ENCODE measurements at places on chromosomes 7 and 10.

DNA sequence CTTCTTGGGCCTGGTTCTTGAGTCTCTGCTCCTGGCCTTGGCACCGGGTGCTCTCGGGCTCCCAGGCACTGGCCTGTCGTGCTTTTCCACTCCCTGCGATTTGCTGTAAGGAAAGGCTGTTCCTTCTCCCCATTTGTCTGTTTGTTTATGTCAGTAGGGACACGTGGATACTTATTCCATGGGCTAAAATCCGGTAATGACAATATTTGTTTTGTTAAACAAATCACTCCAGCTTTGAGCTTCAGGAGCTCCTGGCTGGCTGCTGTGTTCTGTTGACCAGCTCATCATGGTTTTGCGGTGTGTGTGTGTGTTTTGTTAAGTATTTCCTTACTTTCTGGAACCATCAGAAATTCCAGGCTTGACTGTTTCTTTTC is 17.5 kb upstream of the JAKMIP3 start:
- DNase-seq: no peak

- DNase-seq: peak; percentile 32
These were observed 15.6 kb downstream of the SMURF1 start for GRCh38 chr7:99128076-99128950.

DNA sequence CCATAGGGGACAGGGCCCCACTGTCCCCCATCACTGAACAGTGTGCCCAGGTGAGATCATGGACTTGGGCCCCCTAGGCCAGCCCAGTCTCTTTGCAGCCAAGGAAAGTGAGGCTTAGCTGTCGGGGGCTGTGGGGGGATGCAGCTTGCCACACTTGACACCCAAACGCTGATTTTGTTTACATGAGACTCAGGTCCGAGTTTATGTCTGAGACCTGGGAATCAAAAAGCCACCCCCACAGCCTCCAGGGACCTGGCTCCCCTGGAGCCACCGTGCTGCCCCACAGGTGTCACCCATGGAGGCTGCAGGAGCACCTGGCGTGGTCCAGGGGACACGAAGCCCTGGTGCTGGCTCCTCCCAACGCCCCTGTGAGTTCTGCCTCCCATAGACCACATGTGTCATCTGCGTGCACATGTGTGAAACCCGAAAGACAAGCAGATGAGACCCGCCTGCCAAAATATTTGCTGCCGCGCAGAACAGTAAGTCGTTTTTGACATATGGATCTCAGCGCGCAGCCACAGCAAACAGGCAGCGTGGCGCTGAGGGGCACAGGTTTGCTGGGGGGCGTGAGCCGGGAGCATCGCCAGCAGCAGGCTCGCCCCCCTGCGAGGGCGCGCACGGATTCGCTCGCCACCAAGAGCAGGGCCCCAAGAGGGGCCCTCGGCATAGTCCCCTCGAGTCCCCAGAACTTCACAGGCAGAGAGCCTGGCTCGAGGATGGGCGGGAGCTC is 112.3 kb downstream of the LHPP start:
- DNase-seq: no peak

DNA sequence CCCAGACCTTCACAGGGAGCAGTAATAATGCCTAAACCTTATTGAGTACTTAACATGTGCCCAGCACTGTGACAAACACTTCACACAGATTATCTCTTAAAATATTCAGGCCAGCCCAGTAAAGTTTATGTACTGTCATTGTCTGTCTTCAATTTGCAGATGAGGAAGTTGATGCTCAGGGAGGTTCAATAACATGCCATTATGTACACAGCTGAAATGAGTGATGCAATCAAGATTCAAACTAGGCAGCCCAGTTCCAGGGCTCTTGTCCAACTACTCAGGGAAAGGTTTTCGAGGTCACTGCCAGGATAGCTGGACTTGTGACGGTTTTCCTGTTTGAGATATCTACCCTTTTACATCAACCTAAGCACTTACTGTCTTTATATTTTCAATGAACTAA is 56.1 kb downstream of the AUTS2 start:
- no peak for DNase-seq

DNA sequence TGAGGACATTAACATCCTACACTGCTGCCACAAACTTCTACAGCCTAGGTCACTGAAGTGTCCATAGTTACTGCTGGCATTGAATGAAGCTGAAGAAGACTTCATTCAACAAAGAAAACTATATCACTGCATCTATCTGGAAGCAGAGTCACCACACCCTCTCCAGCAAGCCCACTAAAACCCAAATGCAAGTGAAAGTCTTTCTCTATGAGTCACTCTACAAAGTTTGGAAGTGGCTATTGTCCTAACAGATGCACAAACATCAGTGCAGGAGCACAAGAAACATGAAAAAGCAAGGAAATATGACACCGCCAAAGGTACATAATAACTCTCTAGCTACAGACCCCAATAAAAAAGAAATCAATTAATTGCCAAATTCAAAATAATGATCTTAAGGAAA is 43.5 kb upstream of the CAMK2B start:
- no peak for DNase-seq

DNA sequence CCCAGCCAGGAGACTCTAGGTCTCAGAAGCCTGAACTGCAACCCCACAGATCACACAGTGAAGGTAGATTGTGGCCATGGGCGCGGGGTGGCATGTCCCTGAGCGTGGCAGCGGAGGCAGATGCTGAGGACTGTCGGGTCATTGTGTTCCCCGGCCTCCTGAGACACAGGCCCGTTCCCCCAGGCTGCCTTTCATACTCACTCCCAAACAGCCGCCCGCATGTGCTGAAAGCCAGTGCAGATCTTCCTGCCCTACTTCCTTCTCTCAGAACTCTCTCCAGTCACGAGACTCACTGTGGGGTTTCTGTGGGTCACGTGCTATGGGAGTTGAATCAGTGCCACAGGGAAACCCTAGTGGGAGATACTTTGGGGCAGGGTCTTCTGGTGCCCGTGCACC is 48.0 kb downstream of the ZNF467 start:
- no peak for DNase-seq

DNA sequence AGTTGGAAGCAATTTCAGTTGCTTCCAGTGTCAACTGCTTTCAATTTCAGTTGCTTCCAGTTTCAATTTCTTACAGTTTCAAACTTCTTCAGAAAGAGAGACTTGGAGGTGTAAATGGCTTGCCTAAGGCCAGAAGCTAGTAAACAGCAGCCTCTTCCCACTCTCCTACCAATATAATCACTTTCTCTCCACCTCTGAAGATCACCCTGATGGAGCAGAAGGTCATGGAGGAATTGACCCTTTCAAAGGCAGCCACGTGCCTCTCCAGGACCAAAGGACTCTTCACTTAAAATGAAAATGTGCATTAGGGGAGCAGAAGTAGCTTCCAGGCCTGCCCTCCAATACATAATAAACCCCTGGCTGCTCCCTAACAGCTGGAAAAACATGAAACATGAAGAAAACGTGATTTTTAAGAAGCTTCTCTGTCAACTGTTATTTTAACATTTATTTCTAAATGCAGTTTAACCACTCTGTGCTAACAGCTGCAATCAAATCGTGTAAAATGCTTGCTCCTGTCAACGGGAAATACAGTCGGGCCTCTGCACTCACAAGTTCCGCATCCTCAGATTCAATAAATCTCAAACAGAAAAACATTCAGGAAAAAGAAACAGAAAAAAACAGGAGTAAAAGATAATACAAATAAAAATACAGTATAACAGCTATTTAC is 1020.6 kb downstream of the XPNPEP1 start:
- DNase-seq: no peak

GRCh38 chr10:132588301-132589013 is 50.9 kb downstream of the INPP5A start:
- DNase-seq: peak; percentile 60

- no peak for DNase-seq
These were observed 162.4 kb downstream of the TNS3 start for GRCh38 chr7:47419471-47419870.

- no peak for DNase-seq
These were observed 195.0 kb downstream of the RELN start for GRCh38 chr7:103794424-103794823.

- DNase-seq: no peak
These were observed 242.0 kb downstream of the AUTS2 start for GRCh38 chr7:69840248-69840647.

DNA sequence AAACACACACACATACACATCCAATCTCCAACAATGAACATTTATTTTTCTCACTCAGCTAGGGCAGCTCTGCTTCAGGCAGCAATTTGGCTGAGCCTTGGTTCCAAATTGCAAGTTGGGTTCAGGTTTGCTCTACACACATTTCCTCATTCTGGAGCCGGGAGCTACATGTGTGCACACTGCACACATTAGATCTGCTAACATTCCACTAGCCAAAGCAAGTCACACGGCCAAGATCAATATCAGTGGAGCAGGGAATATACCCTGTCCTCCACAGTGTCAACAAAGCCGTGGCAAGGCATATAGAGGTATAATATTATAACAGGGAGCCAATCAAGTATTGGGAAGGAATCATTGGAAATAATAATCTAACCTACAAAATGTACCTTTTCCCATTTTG is 57.5 kb upstream of the PPP1R3C start:
- no peak for DNase-seq

- no peak for DNase-seq
These were observed 25.9 kb upstream of the MAT1A start for GRCh38 chr10:80315391-80315790.

GRCh38 chr7:11950281-11950680 is 118.3 kb upstream of the THSD7A start:
- DNase-seq: no peak

DNA sequence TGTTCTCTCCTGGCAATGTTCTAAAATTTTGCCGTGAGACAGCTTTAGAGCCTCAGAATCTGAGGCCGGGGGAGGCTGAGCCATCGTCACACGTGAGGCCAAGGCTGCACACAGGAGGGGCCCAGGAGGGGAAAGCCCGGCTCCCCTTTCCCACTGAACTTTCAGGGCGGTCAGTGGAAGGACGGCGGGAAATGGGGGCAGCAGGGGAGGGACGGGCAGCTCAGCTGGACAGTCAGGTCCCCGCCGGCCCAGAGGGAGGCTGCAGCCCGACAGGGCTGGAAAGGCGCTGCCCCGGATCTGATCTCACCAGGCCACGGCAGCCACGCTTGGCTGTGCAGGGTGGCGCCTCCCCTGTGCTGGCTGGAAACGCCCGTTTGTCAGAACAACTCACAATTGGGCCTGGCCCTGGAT is 43.3 kb upstream of the ADGRA1 start:
- DNase-seq: no peak

DNA sequence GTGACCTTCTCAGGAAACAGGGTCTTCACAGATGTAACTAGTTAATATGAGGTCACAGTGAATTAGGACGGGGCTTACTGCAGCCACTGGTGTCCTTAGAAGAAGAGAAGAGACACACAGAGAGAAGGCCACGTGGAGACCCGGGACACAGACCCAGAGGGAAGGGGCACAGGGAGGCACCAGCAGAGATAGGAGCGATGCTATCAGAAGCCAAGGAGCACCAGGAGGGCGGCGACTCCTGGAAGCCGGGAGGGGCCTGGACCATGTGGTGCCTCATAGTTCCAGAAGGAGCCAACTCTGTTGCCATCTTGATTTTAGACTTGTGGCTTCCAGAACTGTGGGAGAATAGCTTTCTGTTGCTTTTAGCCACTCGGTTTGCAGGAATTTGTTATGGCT is 505.9 kb downstream of the TCERG1L start:
- DNase-seq: no peak

- DNase-seq: no peak
These were observed 142.0 kb downstream of the PTPRN2 start for GRCh38 chr7:158445421-158446175.

DNA sequence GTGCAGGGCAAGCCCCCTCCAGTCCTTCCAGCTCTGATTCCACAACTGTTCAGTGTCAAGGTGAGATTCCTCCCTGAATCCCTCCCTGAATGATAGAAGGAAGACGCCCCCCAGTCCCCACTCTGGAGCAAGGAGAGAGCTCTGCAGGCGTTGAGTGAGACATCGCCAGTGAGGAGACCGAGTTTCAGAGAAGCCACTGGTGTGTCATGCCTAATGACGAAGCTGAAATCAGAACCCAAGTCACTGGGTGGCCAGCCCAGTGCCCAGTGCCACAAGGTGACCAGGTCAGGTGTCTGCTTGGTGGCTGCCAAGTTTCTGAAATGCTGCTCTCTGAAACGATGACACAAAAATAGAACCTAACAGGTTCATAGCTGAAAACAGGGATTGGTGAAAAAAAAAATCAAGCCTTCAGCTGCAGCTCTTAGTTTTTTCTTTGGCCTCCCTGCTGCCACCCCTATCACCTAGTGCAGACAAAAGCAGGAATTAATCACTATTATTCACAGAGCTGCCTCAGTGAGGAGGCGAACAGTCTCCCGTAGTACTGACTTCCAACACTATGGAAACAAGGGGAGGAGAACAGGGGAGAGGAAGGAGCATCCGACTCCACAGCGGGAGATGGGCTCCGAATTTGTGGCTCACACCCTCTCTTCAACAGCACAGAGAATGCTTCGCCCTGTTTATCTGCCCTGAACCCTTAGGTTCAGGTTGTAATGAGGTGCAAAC is 153.5 kb downstream of the ARHGAP12 start:
- DNase-seq: no peak

DNA sequence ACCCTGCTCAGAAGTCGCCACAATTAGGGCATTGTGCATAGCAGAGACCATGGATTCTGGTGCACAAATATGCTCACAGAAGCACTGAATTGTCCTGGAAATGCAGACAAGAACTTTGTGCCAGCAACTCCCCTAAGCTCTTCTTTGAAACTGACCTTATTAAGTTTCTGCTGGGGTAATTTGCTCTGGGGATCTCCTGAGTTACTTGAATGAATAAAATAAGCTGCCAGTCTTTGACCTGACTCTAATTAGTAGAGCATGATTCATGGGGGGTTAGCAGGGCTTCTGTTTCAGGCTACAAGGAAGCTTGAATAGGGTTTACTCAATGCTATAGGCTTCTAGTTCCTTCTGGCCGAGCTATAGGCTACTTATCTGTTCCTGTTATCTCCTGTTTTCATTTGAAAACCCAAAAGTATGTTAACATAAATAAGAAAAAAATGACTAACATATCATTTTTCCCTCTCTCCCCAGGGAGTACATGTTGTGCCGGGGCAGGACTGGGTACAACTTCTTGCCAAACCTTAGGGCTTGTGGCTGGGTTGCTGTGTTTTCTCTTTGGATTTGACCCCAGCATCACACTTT is 169.0 kb upstream of the TMEM229A start:
- no peak for DNase-seq

GRCh38 chr10:18159557-18159956 is 19.3 kb downstream of the CACNB2 start:
- no peak for DNase-seq
